ENCODE measurements at places on chromosomes 11 and 22.

GRCh38 chr11:114073007-114073827 is 13.7 kb downstream of the ZBTB16 start:
- no peak for DNase-seq

DNA sequence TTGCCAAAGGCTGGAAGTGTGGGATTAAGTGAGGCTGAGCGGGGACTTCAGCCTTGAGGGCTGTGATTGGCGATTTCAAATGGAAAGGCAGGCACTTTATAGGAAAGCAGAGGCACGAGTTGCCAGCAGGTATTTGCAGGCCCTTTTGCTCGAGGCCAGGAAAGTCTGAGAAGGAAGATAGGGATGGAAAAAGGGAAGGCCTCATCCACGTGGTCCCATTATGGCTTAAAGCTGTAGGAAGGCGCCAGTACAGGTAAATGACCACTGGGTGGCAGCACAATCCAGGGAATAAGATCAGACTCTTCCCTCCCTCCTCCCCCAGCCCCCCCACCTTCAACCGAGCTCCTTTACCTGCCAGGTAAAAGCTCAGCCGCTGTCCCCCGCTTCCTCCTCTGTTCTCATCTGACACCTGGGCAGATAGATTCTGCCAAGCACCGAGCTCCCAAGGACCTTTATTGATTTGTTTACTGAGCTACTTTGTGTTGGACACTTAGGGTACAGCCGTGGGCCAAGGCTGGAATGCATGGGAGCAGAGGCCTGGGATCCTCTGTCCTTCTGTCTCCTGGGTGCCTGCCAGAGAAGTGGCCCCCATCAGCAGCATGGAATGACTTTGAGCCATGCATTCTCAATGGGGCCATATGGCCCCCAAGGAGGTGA is 7.5 kb downstream of the P2RX3 start:
- DNase-seq: peak; percentile 45

DNA sequence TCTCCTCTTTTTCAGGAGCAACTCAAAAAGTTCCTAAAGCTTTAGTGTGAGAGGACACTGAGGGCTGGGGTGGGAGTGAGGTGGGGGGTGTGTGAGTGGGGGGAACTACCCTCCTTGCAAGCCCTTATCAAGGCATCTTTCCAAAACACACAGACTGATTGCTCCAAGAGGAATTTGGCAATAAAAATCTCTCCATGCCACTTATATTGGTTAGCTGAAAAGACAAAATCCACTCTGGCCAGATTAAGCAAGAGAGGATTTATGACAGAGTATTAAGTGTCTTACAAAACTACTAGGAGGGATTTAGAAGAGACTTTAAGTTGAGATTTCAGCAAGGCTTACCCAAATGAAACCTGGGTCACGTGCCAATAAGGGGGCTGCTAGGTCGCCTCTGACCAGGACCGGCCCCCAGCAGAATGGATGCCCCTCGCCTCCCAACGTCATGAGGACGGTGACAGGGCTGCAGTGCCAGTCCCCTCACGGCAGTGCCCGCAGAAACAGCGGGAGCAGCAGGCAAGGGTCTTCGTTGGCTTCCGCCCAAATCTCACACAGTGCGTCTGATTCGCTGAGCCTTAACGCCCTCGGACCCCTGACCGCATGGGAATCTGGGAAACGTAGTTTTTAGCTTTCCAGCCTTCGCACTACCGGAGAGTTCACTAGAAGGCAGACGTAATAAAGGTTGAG is 22.1 kb upstream of the CTR9 start:
- no peak for DNase-seq

GRCh38 chr11:115739878-115740277 is 235.7 kb upstream of the CADM1 start:
- no peak for DNase-seq
